ENCODE measurements at places on chromosomes 2 and 18.
A peak's percentile ranks its signal among the peaks of the same experiment; 100 is the strongest.

GRCh38 chr2:166627893-166628292 lies 133.8 kb upstream of the SCN7A start:
- DNase-seq = no peak

GRCh38 chr2:188848887-188849435 lies 125.2 kb upstream of the COL3A1 start:
- no peak for DNase-seq

DNA sequence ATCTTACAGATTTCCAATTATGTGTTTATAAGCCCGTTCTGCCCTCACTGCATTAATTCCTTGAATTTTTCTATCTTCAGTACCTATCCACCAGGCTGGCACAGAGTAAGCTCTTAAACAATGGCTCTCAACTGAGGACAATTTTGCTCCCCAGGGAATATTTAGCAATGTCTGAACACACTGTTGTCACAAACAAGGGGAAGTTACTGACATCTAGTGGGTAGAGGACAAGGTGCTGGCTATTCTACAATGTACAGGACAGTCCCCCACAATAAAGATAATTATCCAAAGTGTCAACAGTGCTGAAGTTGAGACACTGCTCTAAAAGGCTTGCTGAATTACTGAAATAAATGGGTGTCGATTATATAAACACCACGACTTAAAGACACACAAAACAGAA lies 5.0 kb downstream of the NDUFS1 start:
- DNase-seq = no peak

DNA sequence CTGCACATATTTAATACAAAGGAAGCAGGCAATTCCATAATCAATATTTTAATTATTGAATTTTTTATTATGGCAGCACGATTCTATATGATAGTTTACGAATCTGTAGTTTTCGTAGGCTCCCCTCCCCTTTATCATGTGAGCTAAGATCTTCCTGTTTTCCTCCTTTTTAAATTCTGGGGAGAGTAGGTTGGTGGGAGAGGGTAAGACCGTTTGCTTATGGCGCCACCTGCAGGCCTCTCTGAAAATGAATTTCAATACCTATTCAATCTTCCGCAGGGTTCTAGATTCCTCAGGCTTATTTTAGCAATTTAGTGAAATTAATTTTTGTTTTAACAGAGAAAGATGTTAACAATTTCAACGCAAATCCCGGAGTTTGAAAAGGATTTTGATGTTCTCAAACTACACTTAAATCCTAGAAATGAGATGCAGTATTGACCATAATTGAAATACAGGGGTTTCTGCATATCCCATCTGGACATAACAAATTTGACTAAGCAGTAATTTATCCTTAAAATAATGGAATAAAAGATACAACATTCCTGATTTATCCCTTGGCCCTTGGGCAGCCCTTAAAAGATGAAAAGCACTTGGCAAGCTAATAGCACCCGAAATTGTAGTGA lies 12.8 kb upstream of the GBX2 start:
- peak; percentile 83 for DNase-seq

GRCh38 chr18:35680139-35680551 lies 98.6 kb downstream of the GALNT1 start:
- no peak for DNase-seq

- peak; percentile 38 for DNase-seq
Measured at GRCh38 chr2:37414470-37414949, 70.1 kb downstream of the QPCT start.

All from H54 (cell line).